Left hindlimb (tissue), 1 donor: ENCODE measurements at places on chromosomes 16 and 17.

DNA sequence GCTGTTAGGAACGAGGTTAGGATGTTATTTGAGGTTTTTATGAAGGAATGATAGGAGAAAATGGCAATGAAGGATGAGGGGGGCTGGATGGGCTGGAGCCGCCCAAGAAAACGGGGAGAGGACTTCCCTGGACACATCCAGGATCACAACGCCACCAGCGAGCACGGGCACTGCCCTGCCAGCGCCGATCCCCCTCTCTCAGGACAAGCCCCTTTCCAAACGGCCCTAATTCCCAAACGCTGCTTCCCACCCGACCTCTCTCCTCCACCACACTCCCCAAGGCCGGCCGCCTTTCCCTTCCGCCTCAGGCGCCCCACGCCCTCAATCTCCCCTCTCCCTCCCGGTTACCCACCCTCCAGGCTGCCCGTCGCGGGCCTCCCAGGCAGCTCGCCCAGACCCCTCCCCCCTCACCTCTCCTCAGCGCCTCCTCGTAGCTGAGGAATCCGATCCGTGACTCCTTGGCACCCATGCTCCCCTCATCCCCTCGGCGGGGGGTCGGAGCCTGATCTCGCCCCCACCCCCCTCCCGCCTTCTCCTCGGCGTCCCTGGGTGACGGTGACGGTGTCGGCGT lies 377 bp downstream of the USP32 start:
- DNase-seq = no peak

GRCh38 chr17:48285614-48286013 lies 144.4 kb downstream of the SKAP1 start:
- no peak for DNase-seq

- peak; percentile 83 for DNase-seq
These were observed 10.2 kb downstream of the LASP1 start for GRCh38 chr17:38879878-38880665.

- no peak for DNase-seq
These were observed 173.0 kb downstream of the KATNIP start for GRCh38 chr16:27722892-27723450.

DNA sequence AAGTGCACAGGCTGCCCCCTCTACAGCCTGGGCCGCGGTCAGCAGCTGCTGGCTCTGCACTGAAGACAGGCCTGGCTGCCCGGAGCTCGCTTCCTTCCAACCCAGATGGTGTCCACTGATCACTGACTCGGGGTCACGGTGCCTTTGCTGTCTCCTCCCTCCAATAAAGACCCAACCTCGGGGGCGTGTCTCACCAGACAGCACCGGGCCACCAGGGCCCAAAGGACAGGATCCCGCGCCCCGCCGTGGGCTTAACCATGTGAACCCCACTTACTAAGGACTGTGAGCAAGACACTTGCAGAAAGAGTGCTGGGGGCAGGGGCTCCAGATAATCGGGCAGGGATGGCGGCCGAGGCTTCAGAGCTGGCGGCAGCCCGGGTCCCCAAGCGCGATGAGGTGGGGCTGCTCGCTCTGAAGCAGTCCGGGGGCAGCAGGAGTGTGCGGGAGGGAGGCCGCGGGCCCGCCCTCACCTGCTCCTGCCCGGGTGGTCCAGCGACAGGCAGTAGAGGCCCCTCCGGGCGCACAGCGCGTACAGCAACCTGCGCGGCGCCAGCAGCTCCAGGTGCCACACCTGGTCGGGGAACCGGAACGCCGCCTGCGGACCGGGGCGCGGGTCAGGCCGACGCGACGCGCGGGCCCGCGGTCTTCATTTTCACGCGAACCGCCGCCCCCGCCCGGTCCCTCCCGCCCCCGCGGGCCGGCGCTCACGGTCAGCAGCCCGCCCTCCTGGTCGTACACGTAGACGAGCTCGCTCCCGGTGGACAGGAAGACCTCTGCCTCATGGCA lies 502 bp downstream of the FAAP100 start:
- DNase-seq = no peak

DNA sequence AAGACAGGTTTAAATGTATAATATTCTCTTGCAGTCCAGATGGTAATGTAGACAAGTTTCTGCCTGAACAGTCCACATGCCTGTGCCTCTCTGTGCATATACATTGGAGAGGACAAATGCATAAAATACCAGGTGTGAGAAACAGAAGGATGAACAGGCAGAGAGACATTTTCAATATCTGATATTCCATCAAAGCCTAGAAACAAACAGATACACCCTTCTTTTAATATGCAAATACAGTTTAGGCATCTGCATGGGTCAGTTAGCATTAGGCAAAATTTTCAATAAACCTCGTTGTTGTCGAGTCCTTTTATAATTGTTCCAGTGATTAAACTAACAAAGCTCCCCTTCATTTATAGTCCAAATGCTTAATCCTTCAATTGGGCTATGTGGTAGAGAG lies 897 bp downstream of the OMG start:
- DNase-seq = no peak

DNA sequence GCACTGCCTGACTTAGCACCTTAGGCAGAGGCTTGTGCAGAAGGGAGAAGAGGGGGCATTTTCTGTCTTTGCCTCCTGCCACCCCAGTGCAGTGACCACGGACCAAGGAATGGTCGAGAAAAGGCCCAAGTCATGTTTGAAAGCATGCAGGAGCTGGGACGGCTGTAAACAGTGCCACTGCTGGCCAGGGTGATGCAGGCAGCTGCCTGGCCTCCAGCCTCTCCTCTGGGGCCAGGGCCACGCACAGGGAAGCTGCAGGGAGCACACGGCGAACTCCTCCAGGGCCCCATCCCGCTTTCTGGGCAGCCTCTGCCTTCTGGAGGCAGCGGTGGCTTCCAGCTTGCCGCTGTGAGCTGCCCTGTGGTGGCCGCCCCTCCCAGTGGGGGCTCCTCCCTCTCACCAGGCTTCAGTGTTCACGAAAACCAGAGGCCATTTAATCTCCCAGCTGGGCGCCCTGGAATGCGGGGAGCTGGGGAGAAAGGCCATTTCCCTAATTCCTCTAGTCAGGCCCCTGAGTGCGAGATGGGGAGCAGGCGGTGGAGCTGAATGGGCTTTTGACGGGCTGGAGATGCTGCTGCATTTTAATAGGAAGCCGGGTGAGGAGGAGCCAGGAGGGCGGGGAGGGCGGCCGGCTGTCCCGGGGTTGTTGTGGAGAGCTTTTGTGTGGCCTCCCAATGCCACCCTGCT lies 28.7 kb upstream of the DNAI2 start:
- DNase-seq = peak; percentile 67

DNA sequence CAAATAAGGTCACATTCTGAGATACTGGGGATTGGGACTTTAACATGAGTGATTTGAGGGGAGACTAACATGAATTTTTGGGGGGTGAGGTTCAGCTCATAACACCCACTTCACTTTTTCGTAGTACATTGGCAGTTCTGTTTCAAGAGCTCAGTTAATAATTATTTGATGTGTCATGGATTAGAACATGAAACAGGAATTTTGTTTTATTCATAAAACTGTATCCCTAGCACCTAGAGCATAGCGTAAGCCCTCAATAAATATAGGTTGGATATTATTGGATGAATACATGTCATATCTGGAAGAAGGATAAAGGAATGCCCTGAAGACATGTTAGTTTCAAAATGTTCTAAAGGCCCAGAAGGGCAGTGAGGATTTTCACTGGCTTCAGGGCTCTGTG lies 119.8 kb downstream of the PRKCA start:
- no peak for DNase-seq

DNA sequence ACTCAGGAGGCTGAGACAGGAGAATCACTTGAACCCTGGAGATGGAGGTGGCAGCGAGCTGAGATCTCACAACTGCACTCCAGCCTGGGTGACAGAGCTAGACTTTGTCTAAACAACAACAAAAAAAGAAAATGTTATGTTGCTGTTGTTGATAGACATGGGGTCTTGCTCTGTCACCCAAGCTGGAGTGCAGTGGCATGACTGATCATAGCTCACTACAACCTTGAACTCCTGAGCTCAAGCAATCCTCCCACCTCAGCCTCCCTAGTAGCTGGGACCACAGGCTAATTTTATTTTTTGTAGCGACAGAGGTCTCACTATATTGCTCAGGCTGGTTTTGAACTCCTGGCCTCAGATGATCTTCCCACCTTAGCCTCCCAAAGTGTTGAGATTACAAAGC lies 20.0 kb downstream of the FBXO47 start:
- DNase-seq = no peak

DNA sequence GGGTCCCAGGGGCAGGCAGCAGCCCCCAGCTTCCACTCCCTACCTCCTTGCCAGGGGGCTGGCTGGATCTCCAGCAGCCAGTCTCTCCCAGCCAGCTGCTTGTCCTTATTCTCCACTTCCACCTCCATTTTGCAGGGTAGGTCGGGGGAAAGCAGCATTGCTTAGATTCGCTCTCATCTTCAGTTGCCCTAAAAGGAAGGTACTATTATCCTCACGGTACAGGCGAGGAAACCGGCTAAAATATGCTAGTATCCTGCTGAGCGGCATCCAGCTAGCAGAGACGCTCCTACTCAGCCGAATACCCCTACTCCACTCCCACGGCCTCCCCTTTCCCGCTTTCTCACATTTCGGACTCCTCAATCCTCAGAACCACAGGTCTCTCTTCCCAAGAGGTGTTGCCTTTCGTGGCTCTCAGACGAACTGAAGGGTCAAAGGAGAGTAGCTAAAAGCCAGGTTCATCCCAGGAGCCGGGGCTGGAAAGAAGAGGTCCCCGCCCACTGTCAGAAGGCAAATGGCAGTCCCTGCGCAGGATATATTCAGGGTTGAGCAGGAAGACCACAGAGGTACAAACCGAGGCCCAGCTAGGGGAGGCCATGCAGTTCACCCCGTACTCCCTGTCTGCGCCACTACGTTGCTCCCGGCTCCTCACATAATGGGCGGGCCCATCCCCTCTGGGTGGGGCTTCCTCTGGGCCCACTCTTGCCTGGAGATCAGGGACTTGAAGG lies 1.7 kb upstream of the RAB11FIP4 start:
- DNase-seq = no peak

DNA sequence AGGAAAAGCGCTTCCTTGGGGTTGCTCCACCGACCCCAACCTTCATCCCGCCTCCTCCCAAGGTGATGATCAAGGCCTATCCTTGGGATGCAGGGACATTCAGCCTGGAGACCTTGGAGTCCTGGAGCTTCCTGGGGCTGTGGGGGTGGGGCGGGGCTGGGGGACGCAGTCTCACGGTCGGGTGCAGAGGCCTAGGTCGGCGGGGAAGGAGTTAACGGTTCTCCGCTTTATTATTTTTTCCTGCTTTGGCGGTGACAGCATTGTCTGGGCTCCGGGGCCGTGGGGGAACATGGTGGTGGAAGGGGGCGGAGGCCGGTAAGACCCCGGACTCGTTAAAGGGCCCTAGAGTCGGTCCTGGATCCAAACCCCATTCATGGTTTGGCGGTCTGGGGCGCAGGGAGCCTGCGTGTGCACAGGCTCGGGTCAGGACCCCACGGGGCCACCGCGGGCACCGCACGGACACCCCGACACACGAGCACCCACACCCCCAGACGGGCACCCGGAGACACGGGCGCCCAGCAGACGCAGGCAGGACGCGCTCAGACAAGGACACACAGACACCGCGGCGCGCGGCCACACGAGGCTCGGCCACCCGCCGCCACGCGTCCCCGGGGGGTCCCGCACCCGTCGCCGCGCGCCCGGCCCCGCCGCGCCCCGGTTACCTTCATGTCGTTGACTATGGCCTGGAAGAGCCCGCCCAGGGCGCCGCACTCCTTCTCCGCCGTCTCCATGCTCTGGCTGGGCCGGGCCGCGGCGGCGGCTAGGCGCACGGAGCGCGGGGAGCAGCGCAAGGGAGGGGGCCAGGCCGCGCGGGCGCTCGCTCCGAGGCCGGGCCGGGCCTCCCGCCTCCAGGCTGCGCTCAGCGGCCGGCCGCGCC lies 554 bp downstream of the MTSS2 start:
- no peak for DNase-seq

DNA sequence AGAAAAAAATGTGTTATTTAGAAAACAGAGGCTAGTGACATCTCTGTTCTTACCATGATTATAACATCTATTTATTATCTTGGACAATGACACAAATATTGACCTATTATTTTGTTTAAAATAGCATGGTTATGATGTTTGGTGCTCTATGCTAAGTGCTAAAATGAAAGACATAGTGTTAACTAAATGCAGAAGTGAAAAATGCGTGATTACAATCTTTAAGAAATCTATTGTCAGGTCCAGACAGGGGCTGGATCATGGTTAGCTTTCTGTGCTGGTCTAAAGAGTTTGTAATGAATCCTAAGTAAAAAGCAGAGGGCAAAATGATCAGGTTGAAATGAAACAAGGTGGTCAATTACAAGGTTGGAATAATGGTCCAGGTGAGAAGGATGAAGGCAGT lies 622 bp upstream of the KRT28 start:
- no peak for DNase-seq

DNA sequence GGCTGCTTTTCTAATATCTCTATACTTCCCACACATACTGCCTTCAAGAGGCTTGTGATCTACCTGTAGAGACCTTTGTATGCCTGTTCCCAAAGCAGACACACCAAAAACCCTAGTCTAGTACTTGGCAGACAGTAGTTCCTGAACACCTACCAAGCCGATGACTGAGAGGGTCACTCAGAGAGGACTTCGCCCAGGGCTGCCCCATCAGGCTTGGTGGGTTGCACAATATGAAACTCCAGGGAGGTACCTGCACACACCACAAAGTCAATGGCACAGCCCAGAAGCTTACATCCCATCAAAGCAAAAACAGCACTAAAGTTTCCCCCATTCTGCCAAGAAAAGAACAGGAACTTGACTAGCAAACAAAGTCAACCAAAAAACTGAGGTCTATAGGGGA lies 30.3 kb downstream of the ASPA start:
- DNase-seq = no peak

DNA sequence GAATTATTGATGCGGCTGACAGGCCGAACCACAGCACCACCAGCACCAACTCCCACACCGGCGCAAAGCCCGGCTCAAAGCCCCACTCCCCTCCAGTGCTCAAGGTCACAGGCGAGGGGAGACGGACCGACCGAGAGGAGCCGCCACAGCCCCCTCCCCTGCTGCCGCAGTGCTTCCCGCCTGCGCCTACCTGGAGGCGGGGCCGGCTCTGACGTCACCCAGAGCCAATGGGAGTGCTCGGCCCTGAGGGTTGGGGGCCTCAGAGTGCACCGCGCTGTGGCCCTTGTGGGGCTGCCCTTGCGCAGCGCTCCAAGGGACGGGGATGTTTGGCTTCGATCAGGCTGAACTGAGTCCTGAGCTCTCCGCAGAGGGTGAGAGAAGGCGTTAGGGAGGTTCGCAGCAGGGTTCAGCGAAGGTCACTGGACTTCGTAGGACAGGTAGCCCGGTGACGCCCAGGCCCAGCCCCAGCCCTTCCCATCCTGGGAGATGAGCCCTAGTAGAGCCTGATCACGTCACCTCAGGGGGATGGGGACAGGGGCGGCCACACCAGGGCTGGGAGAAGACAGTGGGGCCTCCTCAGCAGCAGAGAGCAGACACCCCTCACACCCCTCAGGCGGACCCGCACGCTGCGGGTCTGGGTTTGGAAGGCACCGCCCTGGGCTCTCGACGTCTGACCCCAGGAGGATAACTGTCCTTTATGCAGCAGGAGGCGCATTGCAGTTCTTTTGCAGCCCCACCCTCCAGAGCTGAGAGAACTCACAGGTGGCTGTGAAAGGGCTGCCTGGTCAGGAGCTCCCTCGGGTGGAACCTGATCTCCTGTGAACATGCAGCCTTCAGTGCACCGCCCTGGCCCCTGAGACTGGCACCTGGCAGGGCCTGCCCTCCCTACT lies 1.5 kb downstream of the NDRG4 start:
- DNase-seq = peak; percentile 70
